WERI-Rb-1 (cell line): ENCODE measurements at places on chromosomes 3 and 15.

DNA sequence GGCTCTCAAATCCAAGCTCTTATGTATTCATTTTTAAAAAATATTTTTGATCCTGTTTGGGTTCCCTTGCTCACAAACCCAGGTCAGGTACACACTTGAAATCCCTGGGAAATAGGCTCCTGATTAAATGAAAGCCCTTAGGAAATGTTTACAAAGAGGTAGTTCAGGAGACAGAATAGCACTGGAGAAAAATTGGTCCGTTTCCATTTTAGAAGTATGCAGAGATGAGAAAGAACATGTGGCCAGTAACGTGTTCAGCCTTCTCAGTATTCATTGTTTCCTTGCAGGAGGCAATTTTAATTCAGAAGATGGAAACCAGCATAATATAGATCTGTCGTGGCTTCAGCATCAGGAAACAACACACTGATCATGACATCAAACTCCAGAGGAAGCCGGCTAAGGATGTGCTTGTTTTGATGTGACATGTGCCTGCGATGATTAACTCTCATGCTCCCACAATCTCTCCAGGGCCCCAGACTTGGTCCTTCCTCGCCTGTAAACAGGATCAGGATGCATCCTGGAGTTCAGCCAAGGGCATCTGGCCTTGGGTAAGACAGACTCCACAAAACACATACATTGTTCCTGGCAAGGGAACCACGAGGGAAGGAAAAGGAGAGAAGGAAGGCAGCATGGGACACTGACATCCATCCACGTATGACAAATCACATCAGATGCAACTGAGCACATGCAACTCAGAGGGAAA, 350.5 kb upstream of the THBS1 start:
- DNase-seq: no peak

DNA sequence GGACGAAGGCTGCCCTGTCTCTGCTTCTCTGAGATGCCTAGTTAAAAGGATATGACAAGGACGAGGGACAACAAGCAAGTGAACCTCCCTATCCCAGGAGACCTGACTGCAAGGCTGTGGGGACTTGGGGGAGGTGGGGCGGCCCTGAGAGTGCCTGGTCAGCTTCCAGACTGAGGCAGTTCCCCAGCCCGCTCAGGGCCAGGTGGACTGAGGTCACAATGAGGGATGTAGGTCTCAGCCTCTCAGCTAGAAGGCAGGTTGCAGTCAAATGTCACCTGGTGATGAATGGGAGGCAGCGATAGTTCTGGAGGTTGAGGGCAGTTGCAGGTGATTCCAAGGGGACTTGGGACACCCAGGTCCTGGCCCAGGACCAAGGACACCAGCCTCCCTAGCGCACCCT, 30.6 kb downstream of the TKT start:
- no peak for DNase-seq

GRCh38 chr3:19866751-19867347, 67.2 kb downstream of the EFHB start:
- DNase-seq: peak; percentile 42

- DNase-seq: peak; percentile 67
Measured at GRCh38 chr15:85044251-85044853, 62.7 kb downstream of the PDE8A start.

GRCh38 chr3:197480320-197480719, 75.4 kb downstream of the BDH1 start:
- no peak for DNase-seq

DNA sequence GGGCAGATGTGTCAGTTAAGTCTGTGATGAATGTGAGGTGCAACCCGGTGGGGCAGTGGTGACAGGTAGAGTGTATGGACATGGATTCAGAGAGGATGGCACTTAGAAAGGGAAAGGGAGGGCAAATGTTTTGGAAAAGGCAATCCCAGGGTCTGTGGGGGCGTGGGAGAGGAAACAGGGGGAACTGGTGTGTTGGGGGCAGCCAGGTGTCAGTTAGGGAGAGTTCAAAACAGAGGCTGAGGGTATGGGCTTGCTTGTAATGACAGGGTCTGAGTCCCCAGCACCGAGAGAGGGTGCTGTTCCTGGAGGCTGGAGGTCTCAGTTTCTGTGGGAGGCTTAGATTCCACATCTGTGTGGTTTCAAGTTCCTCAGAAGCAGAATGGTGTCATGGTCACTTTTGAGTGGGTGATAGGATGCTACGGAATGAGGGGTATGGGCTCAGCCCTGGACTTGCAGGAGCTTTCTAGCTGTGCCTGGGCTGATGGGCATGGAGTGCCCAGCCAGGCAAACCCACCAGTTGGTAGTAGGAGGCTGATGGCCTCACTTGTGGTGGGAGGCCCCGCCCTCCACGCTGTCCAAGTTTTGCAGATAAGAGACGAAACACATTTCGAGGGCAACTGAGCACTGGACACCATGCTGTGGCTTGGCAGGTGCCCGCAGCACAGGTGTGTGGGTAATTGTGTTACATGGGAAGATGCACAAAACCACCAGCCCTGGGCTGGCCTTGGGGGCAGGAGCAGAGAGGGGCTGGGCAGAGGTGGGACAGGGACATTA, 209.4 kb downstream of the RPLP1 start:
- DNase-seq: no peak

DNA sequence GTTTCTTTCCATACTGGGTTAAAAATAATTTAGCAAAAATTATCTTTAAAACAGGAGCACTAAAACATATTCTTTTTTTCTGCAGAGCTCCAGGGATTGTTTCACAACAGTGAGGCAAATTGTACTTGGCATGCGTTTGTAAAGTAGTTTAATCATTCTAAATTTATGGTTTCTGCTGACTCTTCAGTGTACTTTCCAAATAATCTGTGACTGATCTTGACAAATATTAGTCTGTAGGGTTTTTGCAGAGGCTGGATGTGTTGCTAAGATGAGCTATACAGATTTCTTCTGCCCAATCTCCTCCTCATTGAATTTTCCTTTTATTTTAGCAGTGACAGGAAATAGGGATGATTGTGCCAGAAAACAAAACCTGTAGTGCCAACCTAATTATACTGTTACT, 328.0 kb upstream of the MANF start:
- no peak for DNase-seq
